NCI-H1417 (cell line): ENCODE measurements at places on chromosomes 2 and 18.
A peak's percentile ranks its signal among the peaks of the same experiment; 100 is the strongest.

GRCh38 chr2:3867469-3867868 is 164.1 kb downstream of the DCDC2C start:
- DNase-seq: peak; percentile 97

DNA sequence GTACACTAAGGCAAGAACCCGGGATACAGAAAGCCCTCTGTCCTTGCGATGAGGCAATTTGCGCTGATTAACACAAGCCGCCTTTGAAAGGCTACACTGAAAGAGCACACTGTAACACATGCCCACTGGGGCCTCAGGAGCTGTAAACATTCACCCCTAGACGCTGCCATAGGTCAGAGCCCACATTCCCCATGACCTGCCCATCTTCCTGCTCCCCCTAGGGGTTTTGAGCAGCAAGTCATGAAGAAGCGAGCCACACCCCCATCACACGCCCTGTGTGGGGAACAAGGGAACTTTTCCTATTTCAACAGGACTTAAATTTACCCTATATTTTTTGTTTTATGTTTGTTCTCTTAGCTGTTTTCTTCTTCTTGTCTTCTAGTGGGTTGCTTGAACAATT is 47.8 kb upstream of the SLC4A10 start:
- peak; percentile 0 for DNase-seq

- DNase-seq: no peak
Measured at GRCh38 chr2:43097644-43098408, 128.6 kb downstream of the ZFP36L2 start.

- DNase-seq: no peak
Measured at GRCh38 chr2:130728007-130728454, 839 bp upstream of the GPR148 start.

GRCh38 chr2:150043172-150043500 is 444.3 kb downstream of the RND3 start:
- DNase-seq: peak; percentile 68

- DNase-seq: no peak
Measured at GRCh38 chr2:237932731-237933131, 34.1 kb upstream of the UBE2F start.

- no peak for DNase-seq
Measured at GRCh38 chr2:55152475-55153412, 79.3 kb downstream of the CLHC1 start.

DNA sequence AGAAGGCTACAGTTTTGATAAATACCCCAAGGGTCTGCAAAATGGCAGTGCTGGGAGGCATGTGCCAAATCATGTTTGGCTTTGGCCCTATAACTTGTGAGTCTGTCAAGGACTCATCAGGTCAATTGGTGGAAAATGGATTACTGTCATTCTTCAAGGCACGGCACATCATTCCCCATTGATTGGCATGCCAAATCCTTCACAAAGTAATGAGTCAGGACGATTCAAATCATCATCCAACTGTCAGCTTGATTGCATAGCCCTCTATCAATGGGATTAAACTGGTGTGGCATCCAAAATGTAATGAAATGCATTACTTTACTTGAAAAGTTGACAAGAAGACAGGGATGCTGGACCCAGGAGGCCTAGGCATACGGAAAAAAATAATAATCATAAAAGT is 441.6 kb upstream of the PIK3C3 start:
- no peak for DNase-seq

GRCh38 chr18:36963464-36963863 is 134.5 kb downstream of the KIAA1328 start:
- no peak for DNase-seq

DNA sequence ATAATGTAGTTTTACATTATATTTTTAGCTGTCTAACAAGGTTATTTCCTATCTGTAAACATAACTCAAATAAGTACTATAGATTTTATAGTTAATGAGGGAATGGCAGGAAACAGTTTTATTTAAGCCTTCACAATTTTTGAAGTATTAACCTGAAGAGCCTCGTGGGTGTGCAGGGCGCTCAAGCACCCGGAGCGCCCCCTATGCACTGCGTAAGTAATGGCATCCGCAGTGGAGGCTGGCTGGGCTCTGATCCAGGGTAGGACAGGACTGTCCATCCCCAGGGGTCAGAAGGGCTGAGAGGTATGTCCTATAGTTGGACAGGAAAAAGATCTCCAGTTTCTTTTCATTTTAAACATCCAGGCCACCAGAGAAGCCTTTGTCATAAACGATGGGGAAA is 8.2 kb upstream of the GBX2 start:
- DNase-seq: no peak

DNA sequence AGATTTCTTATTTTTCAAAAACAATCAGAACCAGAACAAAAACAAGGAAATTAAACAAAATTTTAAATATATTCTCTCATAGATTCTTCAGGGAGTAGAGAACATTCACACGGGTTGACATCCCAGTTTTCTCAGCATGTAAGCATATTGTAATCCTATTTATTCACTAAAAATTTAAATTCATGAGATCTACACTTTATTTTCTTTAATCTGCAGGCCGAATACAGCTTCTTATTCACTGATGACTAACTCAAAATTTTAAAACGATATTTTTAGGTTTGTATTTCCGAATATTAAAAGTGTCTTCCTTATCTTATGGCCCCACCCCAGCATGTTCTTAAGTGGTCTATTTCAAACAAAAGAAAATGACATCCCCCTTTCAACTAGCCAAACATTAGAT is 262.4 kb downstream of the MEIS1 start:
- DNase-seq: no peak

- DNase-seq: no peak
Measured at GRCh38 chr2:28624436-28624792, 127.2 kb upstream of the PPP1CB start.

DNA sequence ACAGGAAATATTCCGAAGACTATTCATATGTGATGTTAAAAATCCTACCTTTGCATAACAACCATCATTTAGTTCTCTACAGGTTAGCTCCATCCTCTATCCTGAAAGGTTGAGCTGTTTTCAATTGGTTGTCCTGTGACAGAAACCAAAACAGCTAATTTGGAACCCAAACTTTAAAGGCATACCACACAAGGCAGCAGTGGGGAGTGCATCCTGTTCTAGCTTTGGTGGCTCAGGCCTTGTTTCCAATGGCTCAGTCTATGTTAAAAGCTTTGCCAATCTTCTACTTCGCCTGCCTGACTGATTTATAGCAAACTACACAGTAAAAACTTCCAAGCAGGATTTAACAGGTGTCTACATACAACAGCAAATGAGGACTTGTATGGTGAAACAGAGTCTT is 3.2 kb downstream of the CD226 start:
- DNase-seq: no peak

- peak; percentile 38 for DNase-seq
Measured at GRCh38 chr18:74310411-74310810, 5.2 kb upstream of the C18orf63 start.
